Activated naive CD8-positive, alpha-beta T cell treated with anti-CD3 and anti-CD28 coated beads, Interleukin-2, amount 10 ng/mL, durations not matched to agents 7 days and 5 days (primary cell): ENCODE measurements at places on chromosomes 5 and 9. TPM values are rescaled to one million over a fixed set of nuclear protein-coding genes. Genes with fewer than 3 reads are reported as not detected.

PCDHB16 gene
- total RNA-seq: not detected

GABRA1 gene
- total RNA-seq: not detected

LURAP1L gene
- not detected for total RNA-seq

HTR1A gene
- total RNA-seq: not detected

EPB41L4A gene
- 0.11 TPM for total RNA-seq

JAKMIP2 gene
- total RNA-seq: 4.9 TPM

INSL6 gene
- total RNA-seq: not detected

WNK2 gene
- total RNA-seq: not detected

DIPK1B gene
- total RNA-seq: not detected

SPINK5 gene
- not detected for total RNA-seq

SLC36A2 gene
- total RNA-seq: not detected

GDNF gene
- total RNA-seq: not detected

LRRC14B gene
- total RNA-seq: 0.44 TPM

DNA sequence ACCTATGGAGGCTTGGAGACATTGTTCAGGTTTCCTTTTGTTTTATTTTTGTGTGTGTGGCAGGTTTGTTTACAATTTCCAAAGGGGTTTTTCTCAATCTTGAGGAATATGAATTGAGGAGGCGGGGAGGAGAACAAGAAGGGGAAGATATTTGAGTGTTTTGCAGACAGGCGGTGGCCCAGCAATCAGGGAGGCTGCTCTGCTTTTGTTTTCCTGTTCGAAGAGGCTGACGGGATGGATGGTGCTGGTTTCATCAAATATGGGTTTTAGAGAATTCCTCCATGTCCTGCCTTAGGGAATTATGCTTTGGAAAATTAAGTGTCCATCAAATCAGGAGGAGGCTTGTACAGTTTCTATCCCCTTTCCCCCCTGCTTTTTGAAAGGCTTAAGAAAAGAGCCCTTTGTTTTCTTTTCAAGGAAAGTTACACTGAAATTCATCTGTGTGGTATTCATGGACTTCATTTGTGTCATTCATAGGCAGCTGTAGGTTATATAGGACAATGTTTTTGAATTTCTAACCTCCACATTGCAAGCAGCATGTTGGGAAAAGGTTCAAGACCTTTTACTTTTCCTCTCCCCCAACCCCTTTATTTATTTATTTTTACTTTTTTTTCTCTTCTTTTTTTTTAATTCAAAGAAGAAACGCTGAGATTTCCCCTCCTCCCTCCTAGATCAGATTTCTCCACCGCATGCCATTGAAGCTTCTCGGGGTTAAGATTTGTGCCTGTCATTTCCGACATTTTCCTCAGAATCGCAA, 107.4 kb downstream of the ZNF462 start:
- DNase-seq: no peak

DNA sequence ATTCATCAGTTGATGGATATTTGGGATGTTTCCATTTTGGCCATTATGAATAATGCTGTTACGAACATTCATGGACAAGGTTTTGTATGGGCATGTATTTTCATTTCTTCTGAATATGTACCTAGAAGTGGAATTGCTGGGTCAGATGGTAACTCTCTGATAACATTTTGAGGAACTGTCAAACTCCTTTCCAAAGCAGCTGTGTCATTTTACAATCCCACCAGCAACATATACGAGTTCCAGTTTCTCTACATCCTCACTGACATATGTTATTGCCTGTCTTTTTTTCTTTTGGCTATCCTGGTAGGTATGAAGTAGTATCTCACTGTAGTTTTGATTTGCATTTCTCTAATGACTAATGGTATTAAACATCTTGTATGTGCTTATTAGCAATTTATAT, 86.7 kb downstream of the PRKACG start:
- DNase-seq: no peak

DNA sequence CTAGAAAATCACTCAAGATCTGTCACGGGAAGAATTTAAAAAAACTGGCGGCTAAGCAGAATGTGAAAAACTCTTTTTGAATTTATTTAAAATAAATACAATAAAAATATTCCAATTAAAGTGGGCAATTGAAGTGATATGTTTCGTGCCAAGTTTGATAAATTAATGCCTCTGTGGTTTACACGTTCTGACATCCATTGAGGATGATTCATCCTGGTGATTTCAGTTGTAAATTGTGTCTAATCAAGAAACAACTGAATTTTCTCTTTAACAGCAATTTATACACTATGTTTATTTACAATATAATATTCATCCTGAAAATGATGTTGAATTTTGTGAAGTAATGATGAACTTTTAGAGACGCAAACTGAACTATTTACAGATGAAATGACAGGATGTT, 21.0 kb upstream of the OSMR start:
- DNase-seq: no peak

- no peak for DNase-seq
Observed at GRCh38 chr9:4318326-4318725, 18.5 kb upstream of the GLIS3 start.

GRCh38 chr9:21455320-21455719, 15.1 kb downstream of the IFNA1 start:
- no peak for DNase-seq

- no peak for DNase-seq
Observed at GRCh38 chr5:178511172-178511571, 79.0 kb downstream of the COL23A1 start.

DNA sequence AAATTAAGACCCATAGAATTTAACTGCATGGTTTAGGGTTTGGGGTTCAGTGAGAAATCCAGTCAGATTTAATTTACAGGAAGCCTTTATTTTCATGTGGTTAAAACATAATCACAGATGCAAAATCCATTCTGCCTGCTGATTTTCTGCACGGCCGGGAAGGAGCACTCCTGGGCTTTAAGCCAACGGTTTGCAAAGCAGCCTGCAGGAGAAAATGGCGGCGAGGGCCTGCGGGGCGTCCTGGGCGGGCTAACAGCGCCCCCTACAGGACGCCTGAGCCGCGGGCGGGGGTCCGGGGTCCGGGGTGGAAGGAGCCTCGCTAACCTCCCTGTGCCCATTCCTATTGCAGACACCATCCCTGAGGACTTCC, 47.6 kb downstream of the THBS4 start:
- peak; percentile 63 for DNase-seq

- DNase-seq: no peak
Observed at GRCh38 chr5:55481293-55481855, 53.4 kb downstream of the PLPP1 start.

- no peak for DNase-seq
Observed at GRCh38 chr5:84231433-84231832, 153.2 kb downstream of the EDIL3 start.

DNA sequence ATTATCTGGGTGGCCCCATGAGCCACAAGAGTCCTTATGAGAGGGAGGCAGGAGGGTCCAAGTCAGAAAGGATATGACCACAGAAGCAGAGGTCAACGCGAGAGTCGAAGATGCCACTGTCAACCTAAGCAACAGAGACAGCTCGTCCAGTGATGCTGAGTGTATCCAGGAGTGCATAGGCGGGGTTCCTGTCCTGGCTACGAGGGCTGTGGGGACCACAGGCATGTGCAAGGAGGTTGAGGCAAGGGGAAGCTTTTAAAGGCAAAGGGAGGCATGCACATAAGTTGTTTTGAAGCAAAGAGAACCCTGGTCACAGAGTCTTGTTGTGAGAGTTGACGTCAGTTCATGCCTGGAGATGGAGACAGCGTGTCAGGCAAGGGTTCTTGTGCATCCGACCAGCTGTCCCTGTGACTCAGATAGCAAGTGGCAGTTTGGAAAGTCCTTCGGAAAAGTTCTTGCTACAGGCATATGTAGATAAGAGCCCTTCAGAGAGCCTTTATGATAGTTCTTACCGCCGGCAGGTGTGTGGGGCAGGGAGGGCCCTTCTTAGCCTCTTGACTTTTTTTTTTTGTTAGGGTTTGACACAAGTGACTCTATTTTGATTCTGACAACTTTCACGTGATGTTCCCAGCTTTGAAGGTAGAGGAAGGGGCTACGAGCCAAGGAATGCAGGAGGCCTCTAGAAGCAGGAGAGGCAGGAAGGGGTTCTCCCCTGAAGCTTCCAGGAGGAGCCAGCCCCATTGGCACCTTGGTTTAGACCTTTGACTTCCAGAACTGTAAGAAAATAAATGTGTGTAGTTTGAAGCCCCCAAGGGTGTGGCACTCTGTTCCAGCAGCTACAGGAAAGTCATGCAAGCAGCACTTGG, 66.0 kb upstream of the FCN1 start:
- no peak for DNase-seq

DNA sequence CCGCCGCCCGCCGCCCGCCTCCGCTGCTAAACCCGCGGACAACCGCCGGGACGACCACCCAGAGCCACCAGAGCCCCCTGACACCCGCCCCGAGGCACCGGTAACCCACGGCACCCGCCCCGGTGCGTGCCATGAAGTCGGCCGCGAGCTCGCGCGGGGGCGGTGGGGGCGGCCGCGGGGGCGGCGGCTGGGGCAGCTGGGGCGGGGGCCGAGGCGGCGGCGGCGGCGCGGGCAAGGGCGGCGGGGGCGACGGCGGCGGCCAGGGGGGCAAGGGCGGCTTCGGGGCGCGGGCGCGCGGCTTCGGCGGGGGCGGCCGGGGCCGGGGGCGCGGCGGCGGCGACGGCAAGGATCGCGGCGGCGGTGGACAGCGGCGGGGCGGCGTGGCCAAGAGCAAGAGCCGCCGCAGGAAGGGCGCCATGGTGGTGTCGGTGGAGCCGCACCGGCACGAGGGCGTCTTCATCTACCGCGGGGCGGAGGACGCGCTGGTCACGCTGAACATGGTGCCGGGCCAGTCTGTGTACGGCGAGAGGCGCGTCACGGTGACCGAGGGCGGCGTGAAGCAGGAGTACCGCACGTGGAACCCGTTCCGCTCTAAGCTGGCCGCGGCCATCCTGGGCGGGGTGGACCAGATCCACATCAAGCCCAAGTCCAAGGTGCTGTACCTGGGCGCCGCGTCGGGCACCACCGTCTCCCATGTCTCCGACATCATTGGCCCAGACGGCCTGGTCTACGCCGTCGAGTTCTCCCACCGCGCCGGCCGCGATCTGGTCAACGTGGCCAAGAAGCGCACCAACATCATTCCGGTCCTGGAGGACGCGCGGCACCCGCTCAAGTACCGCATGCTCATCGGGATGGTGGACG, 499 bp downstream of the FBLL1 start:
- DNase-seq: no peak

- DNase-seq: no peak
Observed at GRCh38 chr5:149452007-149452664, 73.0 kb upstream of the IL17B start.

GRCh38 chr9:90860382-90860781, 58.8 kb downstream of the SYK start:
- DNase-seq: no peak

- DNase-seq: no peak
Observed at GRCh38 chr5:74201334-74202081, 439.0 kb downstream of the ENC1 start.

GRCh38 chr9:134964271-134965055, 46.8 kb upstream of the FCN1 start:
- no peak for DNase-seq

DNA sequence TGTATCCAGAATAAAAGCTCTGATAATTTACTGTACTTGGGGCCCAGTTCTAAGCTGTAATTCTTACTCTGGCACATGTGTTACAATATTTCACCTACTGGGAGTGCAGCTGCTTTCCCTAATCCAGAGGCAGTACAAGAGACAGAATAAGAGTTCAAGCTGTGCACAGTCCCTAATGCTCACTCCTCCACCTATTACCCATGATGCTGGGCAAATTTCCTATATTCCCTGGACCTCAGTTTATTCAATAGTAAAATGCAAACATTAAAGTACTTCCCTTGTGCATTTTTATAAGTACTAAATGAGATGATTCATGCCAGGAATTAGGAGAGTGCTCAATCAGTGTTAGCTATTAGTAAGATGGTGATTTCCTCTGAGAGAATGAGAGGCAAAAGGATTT, 28.0 kb upstream of the TAF11L2 start:
- no peak for DNase-seq

- no peak for DNase-seq
Observed at GRCh38 chr9:112849363-112849922, 41.2 kb downstream of the SLC46A2 start.

- DNase-seq: no peak
Observed at GRCh38 chr9:79735023-79735779, 163.4 kb downstream of the TLE4 start.

DNA sequence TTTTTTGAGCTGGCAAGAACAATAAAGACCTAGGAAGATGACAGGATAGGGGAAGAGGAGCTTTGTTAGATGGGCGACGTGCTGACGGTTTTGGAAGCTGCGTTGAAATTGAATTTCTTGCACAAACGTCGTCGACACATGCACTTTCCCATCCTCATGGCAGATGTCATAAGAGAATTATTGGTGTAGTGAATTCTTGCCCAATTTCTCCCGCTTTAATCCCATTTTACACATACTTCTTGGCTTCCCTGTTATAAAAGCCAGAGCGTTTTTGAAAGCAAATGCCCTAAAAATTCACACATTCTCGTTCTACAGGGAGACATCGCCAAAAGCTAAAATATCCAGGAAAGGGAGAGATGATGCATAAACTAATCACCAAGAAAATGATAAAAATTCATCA, 109.8 kb upstream of the DAP start:
- DNase-seq: no peak

GRCh38 chr9:34572092-34572491, 17.4 kb downstream of the CNTFR start:
- no peak for DNase-seq

GRCh38 chr5:116475338-116475737, 99.3 kb downstream of the SEMA6A start:
- no peak for DNase-seq

DNA sequence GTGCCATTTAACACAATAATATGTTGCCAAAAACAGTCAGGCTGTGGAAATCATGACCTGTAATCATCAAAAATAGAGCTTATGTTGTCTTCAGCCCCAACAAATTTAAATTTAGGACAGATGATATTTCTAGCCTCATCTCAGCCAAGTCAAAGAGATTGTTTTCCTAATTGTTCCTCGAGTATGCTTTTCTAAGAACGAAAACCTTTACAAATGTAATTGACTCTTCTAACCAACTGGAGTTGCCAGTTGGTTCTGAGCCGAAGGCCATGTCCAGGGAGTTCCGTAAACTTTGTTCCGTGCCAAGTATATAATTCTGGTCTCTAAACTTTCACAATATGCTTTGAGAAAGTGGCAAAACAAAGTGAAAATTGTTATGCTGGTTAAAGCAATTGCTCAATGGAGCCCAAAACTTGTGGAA, 160.8 kb downstream of the CEMIP2 start:
- no peak for DNase-seq

- DNase-seq: no peak
Observed at GRCh38 chr5:131532031-131532640, 102.9 kb downstream of the RAPGEF6 start.

- DNase-seq: no peak
Observed at GRCh38 chr5:131607903-131608540, 27.0 kb downstream of the RAPGEF6 start.

- no peak for DNase-seq
Observed at GRCh38 chr9:116767219-116767618, 80.1 kb downstream of the TRIM32 start.

- no peak for DNase-seq
Observed at GRCh38 chr5:99076723-99077640, 148.2 kb upstream of the CHD1 start.
